ENCODE measurements at places on chromosomes 12 and 14.
A peak's percentile ranks its signal among the peaks of the same experiment; 100 is the strongest.

- no peak for DNase-seq
Measured at GRCh38 chr12:10301103-10301502, 6.6 kb upstream of the KLRD1 start.

- DNase-seq = peak; percentile 54
Measured at GRCh38 chr14:65414961-65415589, 2.5 kb downstream of the FUT8 start.

- no peak for DNase-seq
Measured at GRCh38 chr14:96299441-96299840, 43.4 kb downstream of the BDKRB1 start.

DNA sequence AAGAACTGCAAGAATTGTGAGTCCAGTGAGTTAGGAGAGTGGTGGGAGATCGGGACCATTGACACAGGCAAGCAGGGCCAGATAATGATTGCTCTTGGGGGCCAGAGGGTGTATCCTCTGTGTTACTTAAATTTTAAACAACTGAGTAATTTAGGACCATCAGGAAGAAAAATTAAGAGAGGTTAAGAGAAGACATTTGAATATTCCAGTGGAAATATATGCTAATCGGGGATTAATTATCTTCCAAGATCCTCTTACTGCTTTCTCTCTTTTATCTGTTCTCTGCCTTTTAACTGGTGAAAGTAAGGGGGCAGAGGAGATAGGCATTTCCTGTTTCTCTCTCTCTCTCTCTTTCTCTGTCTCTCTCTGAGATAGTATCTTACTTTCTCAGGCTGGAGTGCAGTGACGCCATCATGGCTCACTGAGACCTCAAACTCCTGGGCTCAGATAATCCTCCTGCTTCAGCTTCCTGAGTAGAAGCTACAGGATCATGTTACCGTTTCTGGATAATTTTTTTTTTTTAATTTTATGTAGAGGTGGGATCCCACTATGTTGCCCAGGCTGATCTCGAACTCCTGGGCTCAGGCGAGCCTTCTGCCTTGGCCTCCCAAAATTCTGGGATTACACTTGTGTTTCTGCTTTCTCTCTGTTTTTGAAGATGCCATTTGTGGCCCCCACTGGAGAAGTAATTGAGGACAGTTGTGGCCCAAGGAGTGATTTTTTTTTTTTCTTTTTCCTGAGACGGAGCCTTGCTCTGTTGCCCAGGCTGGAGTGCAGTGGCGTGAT lies 85.1 kb downstream of the DIP2B start:
- no peak for DNase-seq

- no peak for DNase-seq
Measured at GRCh38 chr12:89632778-89633177, 75.9 kb downstream of the ATP2B1 start.

GRCh38 chr14:61756135-61756534 lies 6.1 kb upstream of the SNAPC1 start:
- DNase-seq = no peak

DNA sequence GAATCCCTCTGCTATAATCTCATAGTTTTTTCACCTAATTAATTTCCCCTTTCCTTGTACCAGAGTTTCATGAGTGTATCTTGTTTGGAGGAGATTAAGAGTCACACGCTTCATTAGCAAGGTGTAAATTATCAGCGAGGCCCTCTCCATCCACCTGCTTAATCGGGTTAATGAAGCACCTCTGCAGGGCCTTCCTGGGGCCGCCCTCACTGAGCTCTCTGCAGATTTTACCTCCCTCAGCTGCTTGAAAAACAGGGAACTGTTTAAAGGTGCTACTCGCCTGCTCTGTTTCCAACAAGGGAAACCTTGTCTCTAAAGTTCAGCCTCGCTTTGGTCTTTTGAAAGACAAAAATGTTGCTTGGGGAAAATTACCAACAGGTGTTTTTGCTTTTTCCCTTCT lies 35.8 kb downstream of the OTX2 start:
- DNase-seq = no peak

DNA sequence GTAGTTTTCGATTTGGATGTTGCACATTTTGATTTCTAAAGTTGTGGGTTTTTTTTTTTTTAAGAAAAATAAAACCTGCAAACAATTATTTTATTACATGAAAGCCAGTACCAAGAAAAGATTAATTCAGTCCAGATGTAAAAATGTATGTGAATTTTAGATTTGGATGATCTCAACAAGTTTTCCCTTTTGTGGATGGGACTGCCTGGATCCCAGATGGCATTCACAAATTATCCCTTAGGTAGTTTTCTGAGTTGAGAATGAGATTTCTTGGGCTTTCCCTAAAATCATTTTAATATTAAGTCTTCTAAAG lies 2.8 kb downstream of the FRMD6 start:
- no peak for DNase-seq

DNA sequence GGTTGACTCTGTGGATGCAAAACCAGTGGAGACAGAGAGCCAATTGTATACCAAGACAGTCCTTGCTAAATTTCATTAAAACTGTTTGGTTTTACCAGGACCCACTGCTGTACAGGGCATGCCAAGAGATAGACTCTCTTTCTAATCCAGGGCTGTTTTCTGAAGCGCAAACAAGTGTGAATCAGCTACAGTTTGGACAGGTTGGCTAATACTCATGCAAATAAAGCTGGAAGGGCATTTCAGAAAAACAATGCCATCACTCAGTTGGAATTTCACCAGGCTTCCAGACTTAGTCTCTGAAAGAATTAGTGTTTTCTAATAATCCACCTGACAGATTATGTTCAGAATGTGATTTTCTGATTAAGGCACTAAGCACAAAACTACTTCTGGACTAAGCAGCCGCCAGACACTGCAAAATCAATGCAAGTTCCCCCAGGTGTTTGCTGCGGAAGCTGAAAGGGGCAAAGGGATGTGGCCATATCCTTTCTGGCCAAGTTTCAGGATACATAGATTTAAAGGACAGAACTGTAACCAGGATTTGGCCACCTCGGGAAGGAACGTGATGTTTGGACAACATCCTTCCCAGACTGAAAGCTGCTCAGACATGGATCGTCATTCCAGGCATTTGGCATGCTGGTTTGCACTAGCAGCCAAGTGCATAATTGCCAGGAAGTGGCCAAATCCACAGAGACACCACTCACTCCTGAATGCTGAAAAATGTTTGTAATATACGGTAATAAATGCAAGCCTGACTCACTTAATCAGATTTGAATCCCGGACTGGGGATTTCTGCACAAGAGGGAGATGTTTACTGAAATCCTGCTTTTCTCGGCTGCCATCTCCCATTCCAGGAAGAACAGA lies 32.0 kb upstream of the CDKN3 start:
- no peak for DNase-seq

DNA sequence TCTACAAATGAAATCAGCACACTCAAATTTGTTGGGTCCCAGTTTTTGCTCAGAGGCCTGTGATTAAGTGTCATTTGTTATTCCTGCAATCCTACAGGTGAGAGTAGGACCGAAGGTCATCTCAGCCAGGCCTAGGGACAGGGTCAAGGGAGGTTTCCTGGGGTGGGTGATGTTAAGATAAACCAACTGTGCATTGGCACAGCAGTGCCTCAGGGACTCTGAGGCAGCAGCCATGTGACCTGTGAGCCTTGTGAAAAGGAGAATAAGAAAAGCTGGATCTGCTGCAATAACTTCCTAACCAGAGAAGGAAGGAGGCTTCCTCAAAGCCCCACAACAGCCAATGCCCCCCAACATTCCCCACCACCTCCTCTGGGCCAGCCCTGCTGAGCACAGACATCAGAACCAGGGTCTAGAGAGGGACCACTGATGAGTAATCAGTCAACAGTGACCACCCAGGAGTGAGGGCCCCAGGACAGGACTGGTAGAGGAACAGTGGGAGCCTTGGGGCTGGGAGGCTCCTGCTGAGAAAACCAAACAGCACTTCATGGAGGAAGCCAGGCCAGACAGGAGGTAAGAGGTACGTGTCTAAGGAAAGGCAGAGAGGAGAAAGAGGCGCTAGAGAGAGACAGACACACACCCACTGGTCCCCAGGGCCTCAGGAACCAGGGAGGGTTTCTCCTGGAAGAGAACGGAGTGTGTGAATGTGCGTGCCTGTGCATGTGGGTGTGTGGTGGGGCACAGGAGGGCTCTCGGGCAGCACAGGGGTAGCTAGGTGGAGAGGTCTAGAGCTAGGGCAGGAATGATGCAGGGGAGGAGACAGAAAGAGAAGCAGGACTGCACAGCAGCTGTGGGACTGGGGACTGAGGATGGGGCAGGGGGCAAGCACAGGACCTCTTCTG lies 82.4 kb downstream of the ITPK1 start:
- no peak for DNase-seq

DNA sequence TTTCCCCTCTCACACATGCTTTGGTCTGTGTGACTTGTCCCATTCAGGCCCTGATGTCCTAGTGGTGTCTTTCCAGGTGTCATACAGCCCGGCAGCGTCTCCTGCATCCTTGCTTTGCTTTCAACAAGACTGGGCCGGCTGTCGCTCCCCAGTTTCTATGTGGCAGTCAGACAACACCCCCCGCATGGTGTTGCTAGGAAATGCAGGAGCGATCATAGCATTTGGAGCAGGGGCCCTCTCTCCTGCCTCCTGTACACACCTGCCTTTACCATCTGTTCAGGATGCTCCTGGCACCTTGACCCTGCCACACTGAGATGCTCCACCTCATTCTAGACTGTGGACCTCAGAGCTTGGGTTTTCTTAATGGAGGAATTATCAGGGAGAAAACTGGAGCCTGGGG lies 29.5 kb downstream of the CACNA1C start:
- DNase-seq = no peak

- DNase-seq = no peak
Measured at GRCh38 chr12:19382111-19382526, 57.2 kb upstream of the AEBP2 start.

DNA sequence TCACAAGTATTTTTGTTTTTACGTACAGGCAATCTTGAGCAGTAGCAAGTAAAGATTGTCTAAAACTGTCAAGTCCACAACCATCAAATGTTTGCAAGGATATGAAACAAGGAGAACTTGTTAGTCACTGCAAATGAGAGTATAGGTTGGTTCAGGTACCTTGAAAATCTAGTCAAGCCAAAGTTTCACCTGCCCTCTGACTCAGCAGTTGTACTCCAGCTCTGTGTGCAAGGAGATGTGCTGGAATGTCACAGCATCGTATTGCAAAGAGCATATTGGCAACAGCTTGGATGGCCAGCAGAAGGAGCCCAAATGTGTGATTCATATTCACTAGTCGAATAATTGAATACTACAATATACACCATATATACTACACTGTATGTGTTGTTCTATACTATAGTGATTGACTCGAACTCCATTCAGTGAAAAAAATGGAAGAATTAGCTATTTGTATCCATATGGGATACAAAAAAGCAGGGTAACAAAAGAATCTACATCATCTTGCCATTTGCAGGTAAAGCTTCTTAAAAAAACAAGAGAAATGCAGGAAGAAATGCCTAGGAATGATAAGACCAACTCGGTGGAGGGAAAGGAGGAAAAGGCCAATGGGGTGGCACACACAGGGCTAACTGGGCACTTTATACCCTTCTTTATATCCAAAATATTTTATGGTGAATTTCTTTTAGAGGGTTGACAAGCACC lies 44.0 kb downstream of the EID3 start:
- DNase-seq = no peak

DNA sequence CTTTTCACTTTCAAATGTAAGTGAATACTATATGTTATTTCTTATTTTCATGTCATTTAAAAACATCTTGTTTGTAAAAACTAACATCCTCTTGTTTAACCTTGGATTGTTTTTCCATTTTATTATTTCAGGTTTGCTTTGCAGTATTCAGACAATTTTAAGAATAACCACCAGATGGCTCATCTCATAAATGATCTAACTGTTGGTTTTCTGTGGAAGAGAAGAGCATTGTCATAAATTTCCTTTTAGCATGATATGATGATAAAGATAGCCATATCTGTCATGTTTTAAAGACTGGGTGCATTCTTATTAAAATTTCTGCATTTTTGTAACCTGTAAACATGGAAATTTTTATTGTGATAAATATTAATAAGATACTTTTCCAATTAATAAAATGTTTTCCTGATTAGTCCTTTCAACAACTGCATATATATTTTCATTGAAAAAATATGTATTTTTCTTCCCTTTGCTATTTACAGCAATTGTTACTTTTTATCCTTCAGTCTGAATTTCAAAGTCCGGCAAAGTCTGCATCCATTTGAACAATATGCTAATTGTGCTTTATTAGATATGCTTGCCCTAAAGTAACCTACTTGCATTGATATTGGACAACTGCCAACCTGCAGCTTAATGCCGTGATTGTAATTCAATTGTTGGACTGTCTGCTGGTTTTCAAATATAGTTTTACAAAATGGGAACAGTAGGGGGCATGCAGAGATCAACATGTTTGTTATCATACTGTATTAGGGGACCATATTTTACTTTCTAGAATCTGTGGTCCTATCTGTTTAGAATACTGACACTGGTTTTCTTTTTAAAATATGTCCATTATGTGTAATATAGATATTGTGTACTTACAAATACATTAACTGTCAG lies 163.4 kb downstream of the GARIN6 start:
- no peak for DNase-seq

DNA sequence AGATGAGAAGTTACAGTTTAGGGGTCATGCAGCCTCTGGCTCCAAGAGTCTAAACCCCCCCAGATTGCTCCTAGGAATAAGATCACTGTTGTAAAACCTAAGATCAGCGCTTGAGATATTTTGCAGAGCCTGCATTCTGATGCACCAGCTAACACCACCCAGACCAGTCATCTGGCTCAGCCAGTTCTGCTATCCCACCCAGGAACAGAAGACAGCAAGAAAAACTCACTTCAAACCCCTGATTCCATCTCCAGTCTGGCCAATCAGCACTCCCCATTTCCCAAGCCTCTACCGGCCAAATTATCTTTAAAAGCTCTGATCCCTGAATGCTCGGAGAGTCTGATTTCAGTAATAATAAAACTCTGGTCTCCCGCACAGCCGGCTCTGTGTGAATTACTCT lies 158.6 kb downstream of the ZNF664 start:
- no peak for DNase-seq

All from CD4-positive, alpha-beta T cell treated with Interleukin-4 for 1 hour (primary cell).